ENCODE measurements at places on chromosomes 1 and 21. TPM values are rescaled to one million over a fixed set of nuclear protein-coding genes. Genes with fewer than 3 reads are reported as not detected.
A peak's percentile ranks its signal among the peaks of the same experiment; 100 is the strongest.

TMPRSS2 gene
- not detected for total RNA-seq

DNA sequence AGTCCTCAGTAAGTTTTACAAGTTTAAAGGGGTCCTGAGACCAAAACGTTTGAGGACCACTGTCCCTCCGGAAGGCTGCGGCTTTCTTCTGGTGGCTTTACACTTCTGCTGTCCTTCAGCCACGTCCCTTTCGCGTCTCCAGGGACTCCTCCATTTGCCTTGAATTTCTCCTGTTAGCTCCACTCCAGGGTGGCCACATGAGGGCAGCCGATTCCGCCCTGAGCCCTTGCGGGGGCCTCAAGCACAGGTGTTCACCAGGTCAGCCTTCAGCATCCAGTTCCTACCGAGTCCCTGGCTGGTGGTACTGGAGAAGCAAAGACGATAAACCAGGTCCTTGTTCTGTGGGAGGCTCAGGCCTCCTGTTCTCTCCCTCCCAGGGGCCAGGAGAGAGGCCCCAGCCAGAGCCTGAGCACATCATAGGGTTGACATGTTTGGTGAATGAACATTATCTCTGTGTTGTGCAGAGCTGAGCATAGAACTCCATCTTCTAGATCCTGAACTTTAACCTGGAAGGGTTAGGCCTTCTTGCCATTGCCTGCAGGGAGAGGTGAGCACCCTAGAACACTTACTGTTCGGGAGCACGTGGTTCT, 27.4 kb upstream of the COQ8A start:
- H3K4me1 ChIP-seq: peaks cover 3% of the 10 kb centered on the region
- H3K36me3 ChIP-seq: peaks cover 5% of the 10 kb centered on the region
- H3K4me3 ChIP-seq: no peak overlapping the region
- H3K27ac ChIP-seq: no peak overlapping the region
- H3K27me3 ChIP-seq: no peaks in the 10 kb centered on the region

DNA sequence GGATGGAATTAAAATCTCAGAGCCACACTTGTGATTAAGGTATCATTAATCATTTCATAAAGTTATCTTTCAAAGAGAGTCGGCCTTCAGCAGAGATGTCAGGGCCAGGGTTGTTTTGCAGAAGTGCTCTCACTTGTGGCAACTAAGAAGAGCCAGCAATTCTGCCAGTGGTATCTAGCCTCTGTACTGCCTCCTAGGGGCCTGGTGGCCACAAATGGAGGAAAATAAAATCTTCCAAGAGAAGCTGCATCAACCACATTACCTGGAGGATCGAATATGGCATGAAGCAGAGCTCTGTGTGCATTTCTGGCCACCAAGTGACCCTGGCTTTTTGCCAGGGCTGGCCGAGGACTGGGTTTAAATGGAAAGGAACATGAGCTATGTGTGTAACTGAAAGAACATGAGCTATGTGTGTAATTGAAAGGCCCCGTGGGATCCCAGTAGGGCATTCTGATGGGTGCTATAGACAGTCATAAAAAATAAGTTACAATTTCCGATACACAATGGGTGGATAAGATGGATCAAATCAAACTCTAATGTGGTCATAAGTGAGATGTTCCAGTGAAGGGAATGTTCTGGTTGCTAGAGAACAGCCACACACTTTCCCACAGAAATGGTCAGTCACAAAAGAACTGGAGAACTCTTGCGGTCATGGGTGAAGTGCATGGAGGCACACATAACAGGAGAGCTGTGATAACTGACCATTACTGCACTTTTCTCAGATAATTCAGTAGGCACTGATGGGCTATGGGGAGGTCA, 335.8 kb downstream of the CAMTA1 start:
- H3K4me1 ChIP-seq: peaks cover 15% of the 10 kb centered on the region
- peaks cover 20% of the 10 kb centered on the region for H3K36me3 ChIP-seq

DNA sequence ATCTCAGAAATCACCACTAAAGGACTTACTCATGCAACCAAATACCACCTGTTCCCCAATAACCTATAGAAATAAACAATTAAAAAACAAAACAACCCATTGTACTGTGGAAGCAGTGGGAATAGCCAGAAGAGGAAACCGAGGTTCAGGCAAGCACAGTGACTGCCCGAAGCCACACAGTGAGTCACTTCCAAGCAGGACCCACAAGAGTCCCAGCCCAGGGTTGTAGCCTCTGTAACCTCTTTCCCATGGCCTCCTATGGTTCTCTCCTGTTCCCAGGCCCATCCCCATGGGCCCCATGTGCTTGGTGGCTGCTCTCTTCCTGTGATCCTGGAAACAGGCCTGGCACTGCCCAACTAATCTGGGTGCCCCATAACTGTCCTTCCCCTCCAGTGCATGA, 29.0 kb upstream of the HTR1D start:
- DNase-seq: no peak
- no peaks in the 10 kb centered on the region for H3K27me3 ChIP-seq
- H3K4me3 ChIP-seq: no peak overlapping the region
- H3K36me3 ChIP-seq: no peaks in the 10 kb centered on the region
- H3K27ac ChIP-seq: no peak overlapping the region

GRCh38 chr21:33430858-33431257, 27.6 kb downstream of the IFNGR2 start:
- H3K27ac ChIP-seq: no peak overlapping the region
- DNase-seq: no peak
- H3K27me3 ChIP-seq: peaks cover 2% of the 10 kb centered on the region
- H3K36me3 ChIP-seq: no peaks in the 10 kb centered on the region
- no peaks in the 10 kb centered on the region for H3K4me1 ChIP-seq
- H3K4me3 ChIP-seq: no peak overlapping the region

GRCh38 chr1:208069317-208069716, 158.4 kb upstream of the CD34 start:
- peaks cover 3% of the 10 kb centered on the region for H3K36me3 ChIP-seq
- H3K4me1 ChIP-seq: peaks cover 12% of the 10 kb centered on the region
- no peak for DNase-seq
- H3K27ac ChIP-seq: no peak overlapping the region
- H3K4me3 ChIP-seq: no peak overlapping the region

DNA sequence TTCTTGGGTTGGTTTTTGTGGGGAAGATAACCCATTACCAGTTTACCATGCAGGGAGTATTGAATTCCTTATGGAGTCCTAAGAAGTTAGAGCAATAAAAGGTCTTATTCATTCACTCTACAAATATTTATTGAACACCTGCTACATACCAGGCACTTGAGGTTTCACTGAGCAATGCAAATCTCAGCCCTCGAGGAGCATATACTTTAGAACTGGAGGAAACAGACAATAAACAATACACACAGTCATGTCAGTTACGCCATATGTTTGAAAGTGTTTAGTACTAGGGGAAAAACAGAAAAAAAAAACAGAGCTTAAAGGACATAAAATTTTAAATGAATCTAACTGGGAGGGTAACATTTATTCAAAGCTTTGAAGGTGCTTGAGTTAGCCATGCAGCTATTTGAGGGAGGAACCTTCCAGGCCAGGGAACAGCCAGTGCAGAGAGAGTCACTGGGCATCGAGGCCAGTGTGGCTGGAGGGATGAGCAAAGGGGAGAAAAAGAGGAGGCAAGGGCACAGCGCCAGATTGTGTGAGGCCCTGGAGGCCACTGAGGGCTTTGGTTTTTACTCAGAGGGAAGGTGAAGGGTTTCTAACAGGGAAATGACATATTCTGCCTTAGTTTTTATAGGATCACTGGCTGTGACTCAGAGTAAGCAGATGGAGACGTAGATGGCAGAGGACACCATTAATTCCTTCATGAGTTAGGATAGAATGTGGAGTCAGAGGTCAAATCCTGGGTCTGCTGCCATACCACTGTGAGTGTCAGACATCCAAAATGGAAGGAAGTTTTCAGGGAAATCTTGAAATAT, 32.7 kb downstream of the C1orf21 start:
- no peaks in the 10 kb centered on the region for H3K27me3 ChIP-seq
- no peaks in the 10 kb centered on the region for H3K36me3 ChIP-seq
- H3K4me3 ChIP-seq: no peak overlapping the region
- peak; percentile 19 for DNase-seq

FBXO2 gene
- 22.2 TPM for total RNA-seq
